ENCODE measurements at places on chromosomes 3 and 15.

- peaks cover 6% of the 10 kb centered on the region for H3K4me1 ChIP-seq
- H3K4me3 ChIP-seq = no peak overlapping the region
- no peaks in the 10 kb centered on the region for H3K27me3 ChIP-seq
These were observed 99.3 kb downstream of the ARNT2 start for GRCh38 chr15:80503319-80503952.

DNA sequence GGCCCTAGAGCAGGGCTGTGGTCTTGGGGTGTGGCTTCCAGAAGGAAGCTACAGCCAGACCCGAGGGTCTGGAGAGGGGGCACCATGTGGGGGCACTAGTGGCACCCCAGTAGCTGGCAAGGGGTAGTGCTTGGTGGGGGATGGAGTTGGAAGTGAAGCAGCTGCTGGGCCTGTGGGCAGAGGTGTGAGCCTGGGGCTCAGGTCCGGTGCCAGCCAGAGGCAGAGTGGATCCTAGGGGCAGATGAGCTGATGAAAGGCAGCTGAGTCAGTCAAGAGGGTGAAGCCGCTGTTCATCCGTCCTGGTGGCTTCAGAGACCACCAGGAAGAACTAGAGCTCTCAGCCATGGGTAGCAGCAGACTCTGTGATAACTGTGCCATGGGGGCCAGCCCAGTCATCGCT is 172.6 kb downstream of the TBC1D2B start:
- H3K36me3 ChIP-seq = no peaks in the 10 kb centered on the region
- no peaks in the 10 kb centered on the region for H3K4me1 ChIP-seq
- H3K27ac ChIP-seq = no peak overlapping the region
- no peaks in the 10 kb centered on the region for H3K27me3 ChIP-seq
- H3K4me3 ChIP-seq = no peak overlapping the region
- no peak for DNase-seq

DNA sequence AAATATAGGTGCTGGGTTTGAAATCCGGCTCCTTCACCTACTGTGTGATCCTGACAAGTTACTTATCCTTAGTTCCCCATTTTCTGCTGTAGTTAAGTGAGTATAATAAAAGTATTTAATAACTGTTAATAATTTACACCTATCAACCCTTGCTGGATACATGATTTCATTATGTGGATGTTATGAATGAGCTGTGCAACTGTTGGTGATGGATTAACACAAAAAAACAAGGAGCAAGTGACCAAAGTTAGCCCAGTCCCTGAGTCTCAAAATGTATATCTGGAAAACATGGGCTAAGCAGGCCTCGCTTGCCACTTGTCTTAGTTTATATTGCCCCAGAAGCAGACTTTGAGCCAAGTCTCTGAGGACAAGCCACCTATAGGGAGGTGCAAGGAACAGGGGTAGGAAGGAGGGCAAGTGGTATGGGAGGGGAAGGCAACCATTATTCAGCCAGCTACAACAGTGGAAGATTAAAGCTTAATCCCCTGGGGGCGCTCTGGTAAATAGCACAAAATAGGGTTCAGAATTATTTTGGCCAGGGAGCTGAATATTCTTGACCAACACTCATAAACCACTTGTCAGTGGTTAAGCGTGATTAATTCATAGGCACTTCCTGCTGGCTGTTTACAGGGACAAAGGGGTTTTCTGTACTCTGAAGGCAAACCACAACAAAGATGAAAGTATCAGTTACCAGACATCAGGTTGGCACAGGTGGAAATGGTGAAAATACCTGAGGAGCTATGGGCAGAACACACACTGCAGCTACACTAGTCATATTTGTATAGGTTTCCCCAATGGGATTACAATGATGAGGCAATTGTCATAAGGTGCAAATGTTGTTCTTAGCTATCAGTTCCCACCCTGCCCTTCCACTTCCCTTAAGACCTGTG is 76.2 kb downstream of the TRIM42 start:
- H3K4me3 ChIP-seq = no peak overlapping the region
- no peaks in the 10 kb centered on the region for H3K27me3 ChIP-seq
- no peak overlapping the region for H3K27ac ChIP-seq
- H3K4me1 ChIP-seq = no peaks in the 10 kb centered on the region
- H3K36me3 ChIP-seq = no peaks in the 10 kb centered on the region

DNA sequence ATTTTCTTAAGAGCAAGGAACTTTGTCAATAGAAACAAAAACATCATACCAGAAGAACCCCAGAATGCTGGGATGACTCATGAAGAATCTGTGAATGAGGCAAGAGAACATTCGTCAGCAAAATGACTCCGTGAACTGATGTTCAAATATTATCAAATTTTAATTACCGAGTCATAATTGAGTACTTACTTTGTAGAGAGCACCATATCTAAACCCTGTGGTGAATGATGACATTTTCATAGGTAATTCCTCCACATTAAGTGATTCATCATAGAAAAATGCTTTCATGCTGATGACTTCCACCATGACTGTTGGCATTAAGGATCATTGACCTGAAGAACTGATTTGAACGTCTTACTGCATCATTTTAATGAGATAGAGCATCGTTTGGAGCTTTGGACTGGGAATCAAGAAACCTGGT is 56.3 kb downstream of the PPARG start:
- no peak overlapping the region for H3K27ac ChIP-seq
- H3K27me3 ChIP-seq = no peaks in the 10 kb centered on the region
- DNase-seq = no peak
- no peaks in the 10 kb centered on the region for H3K36me3 ChIP-seq
- H3K4me1 ChIP-seq = no peaks in the 10 kb centered on the region

DNA sequence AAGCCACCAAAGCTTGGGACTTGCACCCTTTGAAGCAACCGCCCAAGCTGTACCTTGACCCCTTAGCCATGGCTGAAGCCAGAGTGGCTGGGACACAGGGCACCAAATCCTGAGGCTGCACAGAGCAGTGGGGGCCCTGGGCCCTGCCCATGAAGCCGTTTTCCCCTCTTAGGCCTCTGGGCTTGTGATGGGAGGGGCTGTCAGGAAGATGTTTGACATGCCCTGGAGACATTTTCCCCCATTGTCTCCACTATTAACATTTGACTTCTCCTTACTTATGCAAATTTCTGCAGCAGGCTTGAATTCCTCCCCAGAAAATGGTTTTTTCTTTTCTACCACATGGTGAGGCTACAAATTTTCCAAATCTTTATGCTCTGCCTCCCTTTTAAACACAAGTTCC is 522.2 kb downstream of the EDEM1 start:
- no peaks in the 10 kb centered on the region for H3K4me1 ChIP-seq
- no peak overlapping the region for H3K27ac ChIP-seq
- DNase-seq = no peak
- H3K36me3 ChIP-seq = no peaks in the 10 kb centered on the region
- no peak overlapping the region for H3K4me3 ChIP-seq

DNA sequence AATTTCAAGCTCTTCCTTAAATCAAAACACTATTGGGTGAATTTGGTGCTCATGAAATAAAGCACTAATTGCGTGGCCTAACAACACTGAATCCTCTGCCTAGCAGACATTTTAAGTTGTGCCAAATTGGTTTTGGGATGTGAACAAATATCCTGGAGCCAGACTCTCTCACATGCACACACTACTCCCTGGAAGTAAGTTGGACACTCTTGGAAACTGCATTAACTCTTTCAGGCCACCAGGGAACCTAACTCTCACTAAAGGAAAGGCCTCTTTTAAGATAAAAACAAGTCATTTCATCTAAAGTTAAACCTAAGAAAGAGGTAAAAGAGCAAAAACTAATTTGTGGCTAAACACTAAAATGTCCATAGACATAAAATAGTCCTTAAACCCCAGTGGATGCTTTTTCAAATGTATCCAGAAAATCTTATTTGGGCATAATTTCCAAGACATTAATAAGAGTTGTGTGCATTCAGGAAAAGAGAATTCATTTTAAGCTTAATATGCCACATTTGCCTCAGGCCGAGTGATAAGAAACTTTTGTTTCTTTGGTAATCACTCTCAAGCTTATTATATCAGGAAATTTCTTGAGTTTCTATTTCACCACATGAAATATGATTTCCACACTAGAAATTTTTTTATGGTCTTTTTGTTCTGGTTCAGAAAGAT is 61.8 kb downstream of the ZBTB20 start:
- no peak overlapping the region for H3K4me3 ChIP-seq
- no peak for DNase-seq
- no peaks in the 10 kb centered on the region for H3K27me3 ChIP-seq
- peak overlapping the region; percentile 43 for H3K27ac ChIP-seq
- H3K36me3 ChIP-seq = no peaks in the 10 kb centered on the region
- H3K4me1 ChIP-seq = peaks cover 80% of the 10 kb centered on the region

DNA sequence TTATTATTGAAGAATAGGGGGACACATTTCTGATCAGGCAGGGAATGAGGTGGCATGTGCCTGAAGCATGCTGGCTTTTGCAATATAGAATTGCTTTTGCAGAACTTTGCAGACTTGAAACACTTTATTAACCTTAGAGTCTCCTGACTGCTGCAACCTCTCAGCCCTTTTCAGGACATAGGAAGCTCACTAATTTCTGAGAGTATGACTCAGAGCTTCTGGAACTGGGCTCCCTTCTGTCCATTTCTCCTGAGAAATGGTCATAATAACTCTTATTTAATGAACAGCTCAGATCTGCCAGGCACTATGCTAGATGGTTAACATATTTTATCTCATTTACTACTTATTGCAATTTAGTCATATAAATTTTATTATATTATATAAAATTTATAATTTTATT is 38.6 kb upstream of the DGKG start:
- H3K27me3 ChIP-seq = no peaks in the 10 kb centered on the region
- H3K4me3 ChIP-seq = no peak overlapping the region
- no peak overlapping the region for H3K27ac ChIP-seq
- DNase-seq = no peak
- no peaks in the 10 kb centered on the region for H3K36me3 ChIP-seq

DNA sequence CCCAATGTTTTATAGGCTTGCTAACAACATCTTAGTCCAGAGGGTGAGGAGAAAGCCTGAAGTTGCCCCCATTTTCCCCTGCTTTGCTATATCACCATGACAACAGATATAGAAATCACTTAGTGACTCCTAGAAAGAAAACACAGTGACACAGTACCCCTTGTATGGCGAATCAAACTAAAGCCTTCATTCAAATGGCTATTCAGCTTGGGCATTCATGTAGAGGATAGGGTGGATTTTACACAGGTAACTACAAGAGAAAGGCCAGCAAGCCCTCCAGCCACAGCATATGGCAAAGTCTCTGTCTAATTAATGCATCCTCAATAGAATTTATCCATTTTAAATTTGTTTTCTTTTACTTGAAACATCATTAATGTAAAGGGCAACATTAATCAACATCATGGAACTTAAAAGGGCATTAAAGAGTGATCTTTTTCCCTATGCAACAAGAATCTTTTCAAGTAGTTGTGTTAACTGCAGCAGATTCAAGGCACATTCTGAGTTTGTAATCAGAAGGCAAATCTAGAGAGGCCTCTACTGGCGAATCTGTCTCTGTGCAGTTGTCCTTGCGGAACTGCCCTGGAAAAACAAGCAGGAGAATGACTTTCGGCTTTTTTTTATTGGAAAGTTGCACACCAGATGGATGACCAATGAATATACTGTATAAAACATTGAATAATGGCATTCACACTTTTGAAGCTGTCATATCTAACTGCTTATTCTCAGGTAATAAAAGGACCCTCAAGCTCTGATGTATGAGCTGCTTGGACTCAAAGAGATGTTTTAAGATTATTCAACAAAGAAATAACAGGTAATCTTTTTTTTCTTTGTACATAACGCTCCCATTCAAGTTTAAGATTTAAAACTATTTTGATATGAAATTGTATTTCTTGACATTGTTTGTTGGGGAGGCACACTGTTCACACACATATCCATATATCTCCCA is 621.7 kb upstream of the AGTR1 start:
- H3K4me1 ChIP-seq = no peaks in the 10 kb centered on the region
- no peaks in the 10 kb centered on the region for H3K36me3 ChIP-seq
- no peak for DNase-seq
- no peaks in the 10 kb centered on the region for H3K27me3 ChIP-seq

DNA sequence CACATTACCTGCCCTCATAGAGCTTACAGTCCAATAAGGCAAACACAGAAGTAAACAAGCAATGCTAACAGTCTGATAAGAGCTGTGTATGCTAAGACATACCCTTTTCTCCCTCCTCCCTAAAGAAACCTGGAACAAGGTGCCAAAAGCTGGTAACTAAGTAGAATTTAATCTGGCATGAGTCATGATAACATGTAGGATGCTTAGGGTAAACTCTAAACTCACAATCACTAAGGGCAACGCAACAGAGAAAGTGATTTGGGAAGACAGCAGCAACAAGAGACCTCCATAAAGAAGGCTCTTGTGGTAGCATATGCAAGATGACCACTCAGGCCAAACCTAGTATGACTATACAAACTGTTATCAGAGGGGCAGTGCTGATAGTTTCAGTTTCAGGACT is 55.5 kb downstream of the MYO1E start:
- H3K4me3 ChIP-seq = no peak overlapping the region
- no peak for DNase-seq
- peaks cover 38% of the 10 kb centered on the region for H3K4me1 ChIP-seq

DNA sequence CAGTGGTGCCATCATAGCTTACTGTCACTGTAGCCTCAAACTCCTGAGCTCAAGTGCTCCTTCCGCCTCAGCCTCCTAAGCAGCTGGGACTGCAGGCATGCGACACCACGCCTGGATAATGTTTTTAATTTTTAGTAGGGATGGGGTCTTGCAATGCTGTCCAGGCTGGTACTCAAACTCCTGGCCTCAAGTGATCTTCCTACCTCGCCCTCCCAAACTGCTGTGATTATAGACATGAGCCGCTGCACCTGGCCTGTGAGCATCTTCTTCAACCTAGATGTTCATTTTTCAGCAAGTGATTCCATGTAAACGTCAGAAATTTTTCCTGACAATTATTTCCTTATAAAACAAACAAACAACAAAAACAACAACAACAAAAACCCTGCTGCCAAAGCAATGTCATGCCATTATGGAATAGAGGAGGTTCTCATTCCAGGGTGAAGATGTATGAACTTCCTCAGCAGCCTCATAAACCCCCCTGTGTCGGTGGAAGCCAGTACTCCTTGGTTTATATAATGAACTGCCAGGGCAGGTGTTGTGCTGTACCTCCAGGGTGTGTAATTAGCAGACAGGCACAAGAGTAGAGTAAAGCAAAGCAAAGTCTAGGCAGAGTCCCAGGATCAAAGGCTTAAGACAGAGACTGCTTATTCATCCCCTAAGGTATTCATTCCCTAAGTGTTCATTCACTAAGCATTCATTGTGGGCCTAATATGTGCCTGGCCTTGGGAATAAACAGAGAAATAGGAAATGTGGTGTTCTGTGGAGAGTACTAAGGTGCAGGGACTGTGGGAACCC is 44.6 kb downstream of the NR2C2 start:
- no peak for DNase-seq
- no peak overlapping the region for H3K4me3 ChIP-seq
- H3K27ac ChIP-seq = peak overlapping the region; percentile 36
- H3K27me3 ChIP-seq = no peaks in the 10 kb centered on the region

GRCh38 chr15:52540374-52541012 is 11.8 kb upstream of the MYO5A start:
- no peak overlapping the region for H3K27ac ChIP-seq
- DNase-seq = no peak
- H3K4me3 ChIP-seq = no peak overlapping the region
- H3K27me3 ChIP-seq = no peaks in the 10 kb centered on the region

- DNase-seq = no peak
- H3K27me3 ChIP-seq = no peaks in the 10 kb centered on the region
- H3K27ac ChIP-seq = no peak overlapping the region
- no peaks in the 10 kb centered on the region for H3K4me1 ChIP-seq
- no peak overlapping the region for H3K4me3 ChIP-seq
These were observed 1060.4 kb downstream of the ZPLD1 start for GRCh38 chr3:103495186-103495585.
